ENCODE measurements at places on chromosomes 13 and 19. TPM values are rescaled to one million over a fixed set of nuclear protein-coding genes. Genes with fewer than 3 reads are reported as not detected.

DNA sequence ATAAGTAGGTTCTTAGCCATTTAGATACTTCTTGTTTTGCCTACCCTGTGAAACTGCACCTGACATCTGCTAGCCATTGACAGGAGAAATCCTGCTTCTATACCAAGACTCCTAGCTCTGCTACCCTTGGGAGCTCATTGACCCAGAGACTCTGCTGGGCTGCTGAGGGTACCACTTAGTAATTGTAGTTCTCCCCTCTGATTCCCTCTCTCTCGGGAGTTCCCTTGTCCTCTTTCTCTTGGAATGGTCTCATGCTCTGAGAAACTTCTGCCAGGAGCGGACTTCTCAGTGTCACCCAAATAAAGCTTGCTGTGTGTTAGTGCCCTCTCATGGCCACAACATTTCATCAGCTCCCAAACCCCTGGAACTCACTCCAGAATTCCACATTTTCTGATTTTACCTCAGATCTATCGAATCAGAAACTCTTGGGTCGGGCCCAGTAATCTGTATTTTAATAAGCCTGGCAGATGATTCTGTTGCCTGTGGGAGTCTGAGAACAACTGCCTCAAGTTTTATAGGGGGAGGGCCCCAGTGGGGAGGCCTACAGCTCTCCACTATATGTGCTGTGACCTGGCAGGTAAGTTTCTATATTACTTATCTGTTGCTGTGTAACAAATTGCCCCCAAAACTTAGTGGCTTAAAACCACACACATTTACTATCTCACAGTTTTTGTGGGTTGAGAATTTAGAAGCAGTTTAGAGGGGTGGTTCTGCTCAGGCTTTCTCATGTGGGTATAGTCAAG is 221.1 kb downstream of the TDRD3 start:
- H3K4me1 ChIP-seq: no peaks in the 10 kb centered on the region
- H3K27ac ChIP-seq: no peak overlapping the region
- H3K4me3 ChIP-seq: no peak overlapping the region
- DNase-seq: no peak
- H3K27me3 ChIP-seq: no peaks in the 10 kb centered on the region
- no peaks in the 10 kb centered on the region for H3K36me3 ChIP-seq

DNA sequence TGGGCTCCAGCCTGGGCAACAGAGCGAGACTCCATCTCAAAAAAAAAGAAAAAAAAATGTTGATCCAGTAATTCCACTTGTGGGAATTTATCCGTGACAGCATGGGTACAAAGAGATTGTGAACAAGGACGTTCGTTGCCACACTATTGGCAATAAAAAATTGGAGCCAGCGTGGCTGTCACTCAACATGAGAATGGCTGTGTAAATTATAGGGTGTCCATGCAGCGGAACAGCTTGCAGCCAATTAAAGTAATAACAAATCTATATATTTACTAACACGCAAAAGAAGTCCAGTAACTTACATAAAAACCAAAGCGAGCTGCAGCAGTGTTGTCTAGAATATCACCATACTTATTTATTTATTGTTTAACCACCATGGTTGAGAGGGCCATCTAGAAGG is 19.3 kb downstream of the DPF1 start:
- no peak overlapping the region for H3K4me3 ChIP-seq
- no peak overlapping the region for H3K27ac ChIP-seq

DNA sequence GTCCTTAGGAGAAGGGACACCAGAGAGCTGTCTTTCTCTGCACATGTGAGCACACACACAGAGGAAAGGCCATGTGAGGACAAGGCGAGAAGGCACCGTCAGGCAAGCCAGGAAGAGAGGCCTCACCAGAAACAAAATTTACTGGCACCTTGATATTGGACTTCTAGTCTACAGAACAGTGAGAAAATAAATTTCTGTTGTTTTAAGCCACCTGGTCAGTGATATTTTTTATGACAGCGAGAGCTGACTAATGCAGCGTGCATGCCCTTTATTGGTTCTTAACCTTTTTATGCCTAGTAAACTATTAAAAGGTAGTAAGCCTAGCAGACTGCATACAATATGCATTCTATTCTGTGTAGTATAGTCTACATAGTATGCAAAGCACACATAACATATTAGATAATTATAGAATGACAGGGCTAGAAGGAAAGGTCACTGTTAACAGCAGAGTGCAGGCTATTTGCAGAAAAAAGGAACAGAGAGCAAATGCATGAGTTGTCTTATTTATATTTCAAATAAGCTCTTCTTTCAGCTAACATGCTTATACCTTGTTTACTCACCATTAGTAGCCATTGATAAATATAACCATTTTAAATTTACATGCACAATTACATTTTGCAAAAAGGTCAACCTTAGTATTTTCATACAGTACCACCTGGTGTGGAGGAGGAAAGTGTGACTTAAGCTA is 25.2 kb upstream of the KATNAL1 start:
- H3K4me3 ChIP-seq: no peak overlapping the region
- no peaks in the 10 kb centered on the region for H3K36me3 ChIP-seq
- no peaks in the 10 kb centered on the region for H3K4me1 ChIP-seq
- H3K27ac ChIP-seq: no peak overlapping the region
- no peaks in the 10 kb centered on the region for H3K27me3 ChIP-seq

DNA sequence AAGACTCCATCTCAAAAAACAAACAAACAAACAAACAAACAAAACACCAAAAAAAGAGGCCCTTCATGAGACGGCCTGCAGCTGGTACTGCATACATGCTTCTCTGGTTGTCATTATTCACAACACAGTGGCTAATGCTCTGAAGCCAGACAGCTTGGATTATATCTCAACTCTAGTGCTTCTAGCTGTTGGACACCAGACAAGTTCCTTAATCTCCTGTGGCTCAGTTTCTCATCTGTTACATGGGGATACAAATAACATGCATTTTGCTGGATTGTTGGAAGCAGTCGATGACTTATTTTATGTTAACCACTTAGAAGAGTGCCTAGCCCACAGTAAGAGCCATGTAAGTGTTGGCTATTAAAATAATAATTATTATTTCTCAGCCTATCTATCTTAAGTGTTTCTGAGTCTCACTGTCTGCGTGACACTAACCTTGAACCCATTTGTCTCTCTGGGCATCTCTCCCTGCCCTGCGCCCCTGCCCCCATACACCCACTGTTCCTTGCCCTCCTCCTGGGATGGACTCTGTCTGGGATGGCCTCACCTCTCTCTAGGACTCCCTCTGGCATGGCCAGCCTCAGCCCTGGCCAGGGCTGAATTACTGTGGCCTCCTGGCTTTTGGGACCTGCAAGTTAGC is 3.1 kb upstream of the JUNB start:
- H3K27ac ChIP-seq: peak overlapping the region; percentile 100
- DNase-seq: peak; percentile 78
- no peak overlapping the region for H3K4me3 ChIP-seq
- H3K36me3 ChIP-seq: no peaks in the 10 kb centered on the region

DNA sequence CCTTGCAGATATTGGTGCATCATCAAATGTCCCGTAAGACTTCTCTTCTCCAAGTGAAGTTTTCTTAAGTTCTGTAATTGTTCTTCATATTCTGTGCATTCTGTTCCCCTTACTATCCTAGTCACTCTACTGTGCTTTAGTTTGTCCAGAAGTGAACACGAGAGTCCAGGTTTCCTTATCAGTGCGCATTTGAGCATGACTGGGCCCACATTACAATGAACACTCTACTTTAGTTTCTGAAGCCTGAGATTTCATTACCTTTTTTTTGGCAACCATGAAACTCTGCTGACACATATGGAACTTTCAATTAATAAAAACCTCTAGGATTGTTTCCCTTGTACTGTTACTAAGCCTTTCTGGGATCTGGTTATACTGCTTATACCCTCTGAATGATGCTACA is 270.0 kb downstream of the KCNRG start:
- no peaks in the 10 kb centered on the region for H3K27me3 ChIP-seq
- no peak overlapping the region for H3K4me3 ChIP-seq
- H3K27ac ChIP-seq: no peak overlapping the region
- no peaks in the 10 kb centered on the region for H3K4me1 ChIP-seq
- no peaks in the 10 kb centered on the region for H3K36me3 ChIP-seq

DNA sequence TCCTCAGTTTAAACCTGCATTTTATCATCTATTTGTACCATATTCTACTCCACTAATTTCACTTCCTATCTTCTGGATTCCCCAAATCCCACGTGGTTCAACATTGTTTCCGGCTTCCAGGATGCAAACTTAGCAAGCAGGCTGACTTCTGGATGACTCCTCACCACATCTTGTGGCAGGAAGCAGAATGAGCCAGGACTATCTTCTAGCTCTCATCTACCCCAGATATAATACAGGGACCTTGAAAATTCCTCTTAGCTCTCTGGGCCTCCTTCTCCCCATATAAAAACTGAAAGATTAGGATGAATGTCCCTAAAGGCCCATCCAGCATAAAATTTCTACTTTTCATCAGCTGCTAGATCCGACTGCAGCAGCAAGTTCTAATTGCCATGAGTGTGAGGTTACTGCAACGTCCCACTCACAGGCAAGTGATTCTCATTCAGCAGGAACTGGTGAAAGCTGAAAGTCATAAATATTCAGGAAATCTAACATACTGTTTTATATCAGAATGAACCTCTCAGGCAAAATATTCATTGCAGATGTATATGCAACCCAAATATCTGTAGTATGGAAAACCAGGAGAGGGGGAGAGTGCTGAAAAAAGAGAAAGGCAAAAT is 93.4 kb downstream of the KCTD12 start:
- no peaks in the 10 kb centered on the region for H3K27me3 ChIP-seq
- H3K27ac ChIP-seq: no peak overlapping the region
- H3K4me3 ChIP-seq: no peak overlapping the region

DNA sequence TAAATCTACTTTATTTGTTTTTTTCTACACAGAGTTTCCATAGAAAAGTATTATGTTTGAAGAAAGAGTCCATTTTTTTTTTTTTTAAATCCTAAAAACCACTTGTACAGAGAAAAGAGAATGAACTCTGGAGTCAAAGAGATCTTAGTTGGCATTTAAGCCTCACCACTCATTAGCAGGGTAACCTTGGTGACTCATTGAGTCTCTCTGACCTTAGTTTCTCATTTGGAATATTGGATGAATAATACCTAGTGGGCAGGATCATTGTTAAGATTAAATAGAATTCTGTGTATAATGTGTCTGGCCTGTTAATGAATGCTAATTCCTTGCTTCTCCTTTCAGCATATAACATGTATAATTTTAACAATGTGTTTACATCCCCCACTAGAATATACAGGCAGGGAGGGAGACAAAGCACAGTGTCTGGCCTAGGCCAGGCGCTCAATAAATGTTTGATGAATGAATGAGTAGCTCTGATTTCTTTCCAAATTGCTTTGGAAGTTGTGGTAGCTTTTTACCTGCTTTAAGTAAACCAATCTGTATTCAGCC is 48.7 kb upstream of the MYCBP2 start:
- no peaks in the 10 kb centered on the region for H3K27me3 ChIP-seq
- no peak for DNase-seq
- H3K4me3 ChIP-seq: no peak overlapping the region
- H3K27ac ChIP-seq: no peak overlapping the region

- H3K27ac ChIP-seq: no peak overlapping the region
- no peaks in the 10 kb centered on the region for H3K27me3 ChIP-seq
- DNase-seq: no peak
- H3K4me3 ChIP-seq: no peak overlapping the region
- H3K4me1 ChIP-seq: no peaks in the 10 kb centered on the region
- peaks cover 11% of the 10 kb centered on the region for H3K36me3 ChIP-seq
Measured at GRCh38 chr19:5147074-5147977, 178.4 kb downstream of the KDM4B start.

DNA sequence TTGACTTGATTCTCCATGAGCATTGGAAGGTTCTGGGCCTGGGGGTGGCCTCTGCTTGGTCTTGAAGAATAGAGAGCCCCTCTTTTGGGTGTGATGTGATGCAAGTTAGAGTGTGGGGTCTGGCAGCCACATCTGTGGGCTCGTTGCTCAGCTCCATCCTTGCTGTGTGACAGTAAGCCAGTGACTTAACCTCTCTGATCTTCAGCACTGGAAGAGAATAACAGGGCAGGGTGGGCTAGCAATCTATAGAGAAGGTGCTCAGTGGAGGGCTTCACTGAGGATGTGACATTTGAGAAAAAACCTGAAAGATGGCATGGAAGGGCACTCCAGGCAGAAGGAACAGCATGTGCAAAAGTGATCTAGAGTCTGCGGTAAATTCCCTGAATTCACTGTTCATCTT is 28.2 kb downstream of the CELF5 start:
- H3K36me3 ChIP-seq: no peaks in the 10 kb centered on the region
- no peak overlapping the region for H3K27ac ChIP-seq
- H3K4me3 ChIP-seq: no peak overlapping the region
- H3K27me3 ChIP-seq: no peaks in the 10 kb centered on the region
- no peak for DNase-seq

DNA sequence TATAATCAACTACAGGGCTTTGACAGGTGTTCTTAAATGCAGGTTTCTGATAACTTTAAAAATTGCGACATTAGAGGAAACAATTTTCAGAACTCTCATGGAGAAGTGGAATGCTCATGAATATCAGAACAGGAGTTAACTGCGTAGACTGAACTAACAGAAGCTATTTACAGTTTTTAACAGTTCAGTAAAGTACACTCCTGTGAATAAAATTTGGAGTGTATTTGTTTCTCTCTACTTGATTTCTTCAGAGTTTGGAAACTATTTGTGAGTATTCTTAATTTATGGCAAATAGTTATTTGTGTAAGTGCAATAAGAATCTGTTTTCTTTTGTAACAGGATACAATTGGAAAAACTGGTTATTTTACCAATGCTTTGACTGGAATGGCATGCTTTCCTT is 114.4 kb downstream of the TNFRSF19 start:
- peaks cover 5% of the 10 kb centered on the region for H3K4me1 ChIP-seq
- H3K27ac ChIP-seq: no peak overlapping the region
- H3K36me3 ChIP-seq: no peaks in the 10 kb centered on the region
- DNase-seq: no peak

DNA sequence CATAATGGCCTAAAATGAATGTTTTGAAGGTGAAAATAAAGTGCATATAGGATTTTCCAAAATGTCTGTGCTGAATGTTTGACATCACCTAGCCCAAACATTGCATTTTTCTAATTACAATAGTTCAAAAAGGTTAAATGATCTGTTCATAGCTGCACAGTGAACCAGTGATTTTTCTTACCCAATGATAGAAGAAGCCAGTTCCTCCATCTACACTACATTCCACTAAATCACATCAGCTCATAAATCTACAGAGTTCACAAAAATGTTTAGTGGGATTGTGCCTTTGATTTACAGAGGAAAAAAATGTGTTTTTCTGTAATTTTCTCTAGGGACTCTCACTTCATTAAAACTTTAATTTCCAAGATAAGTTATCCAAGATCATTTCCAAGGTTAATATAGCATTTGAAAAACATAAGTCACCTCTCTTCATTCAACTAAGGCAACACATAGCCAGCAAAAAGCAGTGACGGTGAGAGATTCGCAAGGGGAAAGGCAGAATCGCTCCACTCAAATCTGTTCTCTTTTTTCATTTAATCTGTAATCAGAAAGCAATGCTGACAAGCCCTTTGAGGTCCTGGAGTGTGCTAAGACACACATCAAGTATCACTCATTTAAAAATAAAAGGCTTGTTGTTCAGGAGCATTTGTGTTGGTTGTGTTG is 194.0 kb downstream of the FGF14 start:
- DNase-seq: no peak
- no peaks in the 10 kb centered on the region for H3K27me3 ChIP-seq
- no peak overlapping the region for H3K4me3 ChIP-seq
- no peaks in the 10 kb centered on the region for H3K36me3 ChIP-seq
- no peak overlapping the region for H3K27ac ChIP-seq

- no peaks in the 10 kb centered on the region for H3K36me3 ChIP-seq
- peaks cover 3% of the 10 kb centered on the region for H3K27me3 ChIP-seq
- no peak overlapping the region for H3K4me3 ChIP-seq
- no peaks in the 10 kb centered on the region for H3K4me1 ChIP-seq
- no peak overlapping the region for H3K27ac ChIP-seq
- peak; percentile 90 for DNase-seq
Measured at GRCh38 chr19:1076951-1077350, 10.0 kb downstream of the ARHGAP45 start.

The PSG2 gene
- total RNA-seq: not detected

The ZNF222 gene
- total RNA-seq: 4.5 TPM

The CEACAM19 gene
- total RNA-seq: 5.1 TPM

The RNF113B gene
- not detected for total RNA-seq

The RPL28 gene
- 1,259 TPM for total RNA-seq

The CLDN10 gene
- total RNA-seq: 144 TPM
